ENCODE measurements at places on chromosomes 2 and 18.

GRCh38 chr2:69307579-69308064 lies 79.4 kb downstream of the GFPT1 start:
- DNase-seq: no peak

DNA sequence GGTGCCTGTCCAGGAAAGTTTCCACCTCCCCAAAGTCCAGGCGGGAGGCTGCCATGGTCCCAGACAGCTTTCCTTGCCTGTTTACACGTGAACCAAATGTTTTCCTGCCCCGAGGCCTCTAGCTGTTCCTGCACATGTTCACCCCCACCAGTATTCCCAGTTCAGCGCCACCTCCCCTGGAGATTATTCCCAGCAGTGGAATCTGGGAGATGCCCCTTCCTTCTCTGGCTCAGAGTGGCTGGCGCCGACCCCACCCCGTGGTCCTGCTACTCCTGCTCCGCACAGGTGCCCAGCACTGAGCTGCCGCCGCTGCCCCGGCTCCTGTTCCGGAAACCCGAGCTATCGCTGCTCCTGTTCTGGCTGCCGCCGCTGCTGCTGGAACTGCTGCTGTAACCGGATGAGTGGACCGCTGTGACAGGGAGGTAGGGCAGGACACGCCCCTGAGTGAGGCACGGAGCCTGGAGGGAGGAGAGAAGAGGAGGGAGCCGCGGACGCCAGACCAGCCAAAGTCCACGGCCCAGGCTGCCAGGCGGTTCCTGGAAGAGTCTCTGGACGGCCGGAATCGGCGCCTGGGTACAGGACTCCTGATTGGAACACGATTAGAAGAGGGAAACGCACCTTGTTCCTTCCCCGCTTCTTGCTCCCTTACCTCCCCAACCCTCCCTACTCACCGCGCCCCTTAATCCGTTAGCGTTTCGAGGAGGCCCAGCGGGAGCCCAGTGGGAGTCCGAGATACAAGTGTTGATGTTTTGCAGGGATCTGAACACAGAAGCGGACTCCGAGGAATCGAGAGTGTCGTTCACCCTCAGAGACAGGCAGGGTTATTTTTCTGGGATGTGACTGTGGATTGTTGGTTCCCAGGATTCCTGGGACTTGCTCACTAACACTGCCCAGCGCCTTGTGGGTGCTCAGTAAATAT lies at the start of gene PDE11A:
TSS of gene PDE11A (minus strand) at position 395 of the 919 bp plus-strand sequence. CDS start at position 55, 340 bp downstream.
- peak; percentile 93 for DNase-seq

DNA sequence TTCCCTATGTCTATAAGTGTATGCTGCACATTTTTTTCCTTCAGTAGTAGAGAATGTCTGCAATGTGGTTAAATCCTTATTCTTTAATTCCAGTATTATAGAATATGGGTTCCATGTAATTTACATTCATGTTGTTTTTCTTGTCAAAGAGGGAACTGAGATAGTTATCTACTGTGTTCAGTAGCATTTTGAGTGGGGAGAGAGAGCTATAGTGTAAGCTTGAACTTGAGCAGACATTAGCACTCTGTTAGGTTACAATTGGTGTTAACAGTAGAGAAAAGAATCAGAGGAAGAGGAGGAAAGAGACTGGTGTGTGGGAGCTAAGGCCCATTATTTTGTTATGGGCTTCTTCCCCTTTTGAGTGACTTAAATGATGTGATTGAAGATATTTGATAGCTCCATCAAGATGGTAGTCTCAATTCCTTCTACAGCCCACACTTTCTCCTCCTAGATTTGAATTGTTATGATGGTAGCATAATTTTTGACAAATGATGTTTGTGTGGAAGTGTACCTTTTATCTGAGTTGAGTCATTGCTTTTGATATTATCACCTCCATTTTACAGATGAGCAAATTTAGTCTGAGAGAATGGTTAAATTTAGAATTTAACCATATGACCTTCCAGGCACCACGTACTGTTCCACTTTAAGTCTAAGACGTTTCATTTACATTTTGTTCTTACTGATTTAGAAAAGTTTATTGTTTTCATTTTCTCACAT lies 71.3 kb downstream of the FMNL2 start:
- DNase-seq: no peak

GRCh38 chr2:196268025-196268424 lies 96.6 kb upstream of the STK17B start:
- no peak for DNase-seq

- DNase-seq: peak; percentile 33
These were observed 68.6 kb upstream of the YWHAQ start for GRCh38 chr2:9699139-9700108.

GRCh38 chr2:182080493-182080892 lies 94.8 kb downstream of the PPP1R1C start:
- DNase-seq: no peak

DNA sequence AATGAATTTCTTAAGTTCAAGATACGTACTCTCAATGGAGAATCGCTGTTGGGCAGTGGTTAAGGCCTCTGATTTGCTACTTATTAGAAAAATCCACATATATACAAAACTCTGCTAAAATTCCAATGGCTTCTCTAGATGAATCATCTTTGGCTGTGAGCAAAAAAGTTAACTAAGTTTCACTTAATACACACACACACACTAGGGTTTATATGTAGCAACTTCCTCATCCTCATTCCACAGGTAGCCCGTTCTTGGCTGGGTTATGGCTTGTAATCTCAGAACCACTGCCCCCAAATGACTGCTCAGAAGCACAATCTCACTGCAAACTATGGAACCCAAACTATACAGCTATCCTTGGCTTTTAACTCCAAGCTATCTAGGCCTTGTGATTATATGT lies 99.7 kb downstream of the SMAD2 start:
- no peak for DNase-seq

GRCh38 chr2:181334158-181334826 lies 122.9 kb upstream of the ITGA4 start:
- no peak for DNase-seq

DNA sequence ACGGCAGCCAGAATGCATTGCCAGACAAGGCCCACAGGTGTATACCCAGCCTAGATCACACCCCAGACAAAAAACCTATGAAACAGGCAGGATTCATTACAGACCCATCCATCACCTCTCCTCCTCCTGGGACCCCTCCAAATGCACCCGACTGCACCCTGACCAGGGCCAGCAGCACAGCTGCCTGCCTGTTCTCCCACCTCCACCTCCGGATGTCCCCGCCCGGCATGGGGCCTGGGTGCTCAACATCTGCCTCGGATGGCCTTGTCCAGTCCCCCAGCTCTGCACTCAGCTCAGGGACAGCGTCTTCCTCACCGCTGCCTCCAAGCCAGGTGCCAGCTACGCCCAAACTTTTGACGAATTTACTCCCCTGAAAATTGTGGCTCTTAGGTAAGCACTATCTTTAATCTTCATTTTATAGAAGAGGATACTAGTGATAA lies 91.1 kb downstream of the TPO start:
- no peak for DNase-seq

GRCh38 chr18:47968721-47969120 lies 38.3 kb upstream of the SMAD2 start:
- DNase-seq: no peak

- DNase-seq: no peak
These were observed 16.5 kb downstream of the SGPP2 start for GRCh38 chr2:222440673-222441422.

- DNase-seq: no peak
These were observed 287.8 kb upstream of the FN1 start for GRCh38 chr2:215723631-215724011.

- no peak for DNase-seq
These were observed 144.1 kb upstream of the STK17B start for GRCh38 chr2:196315388-196316049.

GRCh38 chr2:157087373-157088002 lies 170.0 kb upstream of the GALNT5 start:
- DNase-seq: no peak

DNA sequence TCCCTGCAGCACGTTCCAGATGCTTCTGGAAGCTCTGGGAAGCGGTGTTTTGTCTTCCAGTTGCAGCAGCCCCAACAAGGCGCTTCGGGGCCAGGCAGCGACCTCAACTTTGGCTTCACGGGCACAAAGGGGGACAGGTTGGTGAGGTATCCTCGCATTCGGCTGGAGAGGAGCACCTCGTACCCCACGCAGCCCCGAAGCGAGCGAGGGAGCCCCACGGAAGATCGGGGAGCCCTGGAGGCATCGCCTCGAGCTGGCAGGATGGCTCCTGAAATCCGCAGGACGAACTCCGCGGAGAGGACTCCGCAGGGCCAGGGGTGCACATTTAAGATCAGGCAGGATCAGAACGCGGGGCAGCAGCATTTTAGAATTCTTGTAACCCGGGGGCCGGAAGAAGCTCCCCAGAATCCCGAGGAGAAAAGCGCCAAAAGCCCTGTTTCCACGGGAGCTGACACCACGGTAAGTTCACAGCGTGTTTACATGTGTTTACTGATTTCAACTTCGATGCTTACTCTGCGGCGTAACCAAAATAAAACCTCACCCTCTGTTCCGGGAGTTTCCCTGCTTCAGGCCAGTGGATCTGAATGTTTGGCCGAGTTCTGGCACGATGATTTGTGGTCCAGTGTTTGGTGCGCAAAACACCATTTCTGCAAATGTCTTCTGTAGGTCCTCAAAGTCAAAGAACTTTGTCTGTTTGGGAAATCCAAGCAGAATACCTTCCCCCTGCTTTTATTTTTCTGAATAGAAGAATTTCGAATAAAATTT lies 212.5 kb downstream of the NEDD4L start:
- DNase-seq: no peak

GRCh38 chr2:233248999-233249398 lies 2.5 kb upstream of the ATG16L1 start:
- no peak for DNase-seq

DNA sequence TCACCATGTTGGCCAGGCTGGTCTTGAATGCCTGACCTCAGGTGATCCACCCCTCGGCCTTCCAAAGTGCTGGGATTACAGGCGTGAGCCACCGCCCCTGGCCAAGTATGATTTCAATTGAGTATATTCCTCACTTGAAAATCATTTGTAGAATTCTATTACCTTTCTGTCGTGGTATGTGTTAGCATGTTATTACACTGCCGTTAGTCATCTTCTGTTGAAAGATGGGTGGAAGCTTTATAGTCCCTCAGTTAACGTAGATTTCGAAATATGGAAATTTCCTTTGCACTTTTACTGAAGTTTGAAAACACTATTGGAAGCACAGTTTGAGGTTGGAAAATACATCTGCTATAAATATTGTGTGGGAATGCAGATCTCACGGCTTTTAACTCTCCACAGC lies 14.7 kb downstream of the NIFK start:
- DNase-seq: no peak

- DNase-seq: no peak
These were observed 55.9 kb downstream of the ACVR1 start for GRCh38 chr2:157820193-157820592.

- no peak for DNase-seq
These were observed 164.1 kb upstream of the FOSL2 start for GRCh38 chr2:28228434-28228995.
